Amygdala (tissue), 56 donors: ENCODE measurements at places on chromosomes 4 and X.

- no peak for DNase-seq
Measured at GRCh38 chr4:20127626-20128025, 124.1 kb upstream of the SLIT2 start.

DNA sequence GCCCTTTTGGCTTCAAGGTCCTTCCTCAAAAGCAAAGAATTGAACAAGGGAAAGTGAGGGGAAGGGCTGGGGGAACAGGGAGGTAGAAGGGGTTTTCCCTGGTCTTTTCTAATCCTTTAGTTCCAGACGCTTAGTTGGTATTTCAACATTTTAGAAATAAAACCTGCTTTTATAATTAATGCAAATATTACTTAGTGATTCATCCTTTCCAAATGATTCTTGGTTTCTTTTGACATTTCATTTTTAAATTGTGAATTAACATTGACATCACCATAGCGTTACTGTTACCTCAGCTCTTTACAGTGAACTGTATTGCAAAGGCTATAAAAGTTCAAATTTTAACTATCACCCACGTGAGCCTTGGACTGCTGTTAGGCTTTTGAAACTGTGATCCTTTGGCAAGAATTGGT, 20.9 kb downstream of the NFKB1 start:
- DNase-seq = no peak

DNA sequence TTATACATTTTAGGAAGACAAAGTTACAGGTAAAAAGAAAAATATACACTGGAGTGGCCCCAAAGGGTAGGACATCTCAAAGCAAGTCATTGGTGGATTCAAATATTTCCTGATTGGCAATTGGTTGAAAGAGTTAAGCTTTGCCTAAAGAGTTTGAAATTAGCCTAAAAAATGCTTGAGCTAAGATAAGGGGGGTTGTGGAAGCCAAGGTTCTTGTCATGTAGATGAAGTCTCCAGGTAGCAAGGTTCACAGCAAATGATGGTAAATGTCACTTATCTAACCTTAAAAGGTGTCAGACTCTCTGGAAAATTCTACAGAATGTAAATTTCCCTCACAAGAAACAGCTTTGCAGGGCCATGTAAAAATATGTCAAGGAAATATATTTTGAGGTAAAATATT, 596.7 kb downstream of the FAT4 start:
- DNase-seq = no peak

DNA sequence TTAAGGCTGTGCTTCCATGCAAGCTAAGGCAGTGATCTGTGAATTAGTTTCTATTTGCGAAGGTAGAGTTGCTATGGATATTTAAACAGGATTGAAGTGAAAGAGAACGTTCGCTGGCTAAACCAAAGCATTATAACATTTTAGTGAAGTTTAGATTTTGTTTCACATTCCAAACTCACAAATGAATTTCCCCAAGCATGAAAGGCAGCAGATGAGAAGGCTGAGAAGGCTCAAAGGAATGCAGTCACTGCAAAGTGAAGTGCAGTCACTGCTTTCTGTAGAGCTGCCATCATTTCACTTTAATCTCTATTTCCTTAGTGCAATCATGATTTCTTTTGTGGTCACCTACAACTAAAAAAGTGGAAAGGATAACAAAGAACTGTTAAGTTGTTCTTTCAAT, 334.7 kb upstream of the NR3C2 start:
- DNase-seq = no peak

DNA sequence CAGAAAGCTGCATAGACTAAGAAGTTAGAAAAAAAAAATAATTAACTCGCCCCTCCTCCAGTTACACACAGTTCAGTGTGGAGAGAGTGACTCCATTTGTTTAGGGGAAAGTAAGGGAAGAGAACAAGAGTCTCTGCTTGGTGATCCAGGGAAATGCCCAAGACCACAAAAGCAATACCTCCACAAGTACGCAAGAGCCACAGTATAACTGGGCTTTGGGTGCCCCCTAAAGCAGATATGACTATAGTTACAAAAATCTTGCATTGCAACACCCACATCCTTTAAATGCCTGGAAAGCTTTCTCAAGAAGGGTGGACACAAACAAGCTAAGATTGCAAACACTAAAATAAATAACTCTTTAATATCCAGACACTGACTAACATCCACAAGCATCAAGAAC, 164.2 kb upstream of the NRK start:
- no peak for DNase-seq

DNA sequence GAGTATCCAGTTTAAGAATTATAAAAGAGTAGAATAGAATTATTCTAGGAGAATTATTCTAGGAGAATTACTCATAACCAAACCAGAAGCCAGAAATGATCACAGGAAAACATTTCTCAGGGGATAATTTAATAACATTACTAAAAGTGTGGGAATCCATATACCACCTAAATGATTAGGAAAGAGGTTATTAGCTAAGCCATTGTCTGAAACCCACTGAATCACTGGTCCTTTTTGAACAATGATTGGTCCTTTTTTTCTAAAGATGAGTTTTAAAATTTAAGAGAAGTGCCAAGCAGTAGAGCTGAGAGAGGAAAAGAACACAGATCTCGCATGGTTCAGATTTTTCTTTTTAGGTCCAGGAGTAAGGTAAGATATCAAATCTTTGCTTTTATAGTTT, at the start of gene ODAM:
TSS of gene ODAM (plus strand) at position 301 of the 400 bp plus-strand sequence. CDS start 819 bp downstream, outside the sequence.
- DNase-seq = no peak
